ENCODE measurements at places on chromosomes 2 and 18.

DNA sequence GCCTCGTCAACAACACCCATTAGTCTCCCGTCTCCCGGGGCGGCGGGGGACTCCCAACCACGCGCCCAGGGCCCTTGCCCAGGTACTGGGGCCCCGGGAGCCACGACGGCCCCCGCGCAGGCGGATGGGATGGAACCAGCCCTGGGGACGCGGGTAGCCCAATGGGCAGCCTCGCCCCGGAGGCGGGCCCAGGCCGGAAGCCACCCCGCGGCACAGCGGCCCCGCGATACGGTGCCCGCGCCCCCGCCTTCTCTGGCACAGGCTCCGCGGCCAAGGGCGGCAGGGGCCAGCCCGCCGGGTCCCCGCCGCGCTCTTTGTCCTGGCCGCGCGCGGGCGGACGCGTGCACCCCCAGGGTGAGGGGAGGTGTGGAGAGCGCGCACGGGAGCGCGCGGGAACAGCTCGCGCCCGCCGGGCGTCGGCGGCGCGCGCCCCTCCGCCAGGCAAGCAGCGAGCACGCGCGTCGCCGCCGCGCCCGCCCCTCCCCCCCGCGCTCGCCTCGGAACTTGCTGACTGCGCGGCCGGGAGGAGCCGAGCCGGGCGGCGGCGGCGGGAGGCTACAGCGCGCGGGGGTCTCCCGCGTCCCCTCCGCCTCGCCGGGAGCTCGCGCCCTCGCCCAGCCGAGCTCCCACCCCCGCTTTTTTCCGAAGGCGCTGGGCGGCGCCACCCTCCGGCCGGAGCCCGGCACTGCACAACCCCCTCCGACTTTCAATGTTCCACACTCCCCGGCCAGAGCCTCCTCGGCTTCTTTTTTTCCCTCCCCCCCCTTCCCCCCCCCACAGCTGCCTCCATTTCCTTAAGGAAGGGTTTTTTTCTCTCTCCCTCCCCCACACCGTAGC lies at the start of gene UBE2E3:
Gene UBE2E3 (plus strand): TSS at position 500 of the 837 bp plus-strand sequence. CDS start 1,438 bp downstream, outside the sequence.
- DNase-seq, result peak; percentile 68

GRCh38 chr18:70279470-70279869 lies 9.4 kb upstream of the SOCS6 start:
- DNase-seq, result no peak

DNA sequence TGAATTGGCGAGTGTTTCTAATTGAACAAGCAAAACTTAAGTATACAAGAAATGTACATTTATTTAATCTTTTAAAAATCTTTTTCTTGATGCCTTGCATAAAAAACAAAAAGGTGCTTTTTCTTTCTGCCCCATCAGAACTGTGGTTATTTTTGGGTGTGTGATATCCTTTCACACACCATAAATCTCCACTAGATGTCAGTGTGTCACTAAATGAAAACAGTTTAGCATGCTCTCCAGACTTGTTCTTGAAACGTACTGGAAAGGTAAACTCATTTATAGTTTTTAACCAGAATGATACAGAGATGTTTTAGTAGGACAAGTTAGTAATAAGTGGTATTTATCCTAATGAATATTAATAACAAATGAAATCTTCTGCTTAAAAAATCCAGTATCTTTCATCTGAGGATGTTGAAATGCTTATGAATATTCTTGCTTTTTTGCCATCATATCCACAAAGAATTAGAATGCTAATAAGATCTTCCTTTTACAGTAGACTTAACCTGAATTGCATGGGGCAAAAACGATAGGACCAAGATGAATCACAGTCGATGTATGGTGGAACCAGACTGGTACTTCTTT lies 96.8 kb downstream of the UBE2E3 start:
- no peak for DNase-seq

- no peak for DNase-seq
Observed at GRCh38 chr2:5946225-5947115, 254.3 kb downstream of the SOX11 start.

DNA sequence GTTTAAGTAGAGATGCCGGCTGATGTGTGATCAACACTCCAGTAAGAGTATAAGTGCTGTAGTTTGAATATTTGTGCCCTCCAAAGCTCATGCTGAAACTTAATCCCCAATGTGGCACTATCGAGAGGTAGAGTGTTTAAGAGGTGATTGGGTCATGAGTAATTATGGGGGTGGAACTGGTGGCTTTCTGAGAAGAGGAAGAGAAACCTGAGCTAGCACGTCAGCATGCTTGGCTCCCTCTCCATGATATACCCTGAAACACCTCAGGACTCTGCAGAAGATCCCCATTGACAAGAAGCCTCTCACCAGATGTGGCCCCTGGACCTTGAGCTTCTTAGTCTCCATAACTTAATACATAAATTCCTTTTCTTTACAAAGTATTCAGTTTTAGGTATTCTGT lies 584.8 kb downstream of the TSN start:
- no peak for DNase-seq

DNA sequence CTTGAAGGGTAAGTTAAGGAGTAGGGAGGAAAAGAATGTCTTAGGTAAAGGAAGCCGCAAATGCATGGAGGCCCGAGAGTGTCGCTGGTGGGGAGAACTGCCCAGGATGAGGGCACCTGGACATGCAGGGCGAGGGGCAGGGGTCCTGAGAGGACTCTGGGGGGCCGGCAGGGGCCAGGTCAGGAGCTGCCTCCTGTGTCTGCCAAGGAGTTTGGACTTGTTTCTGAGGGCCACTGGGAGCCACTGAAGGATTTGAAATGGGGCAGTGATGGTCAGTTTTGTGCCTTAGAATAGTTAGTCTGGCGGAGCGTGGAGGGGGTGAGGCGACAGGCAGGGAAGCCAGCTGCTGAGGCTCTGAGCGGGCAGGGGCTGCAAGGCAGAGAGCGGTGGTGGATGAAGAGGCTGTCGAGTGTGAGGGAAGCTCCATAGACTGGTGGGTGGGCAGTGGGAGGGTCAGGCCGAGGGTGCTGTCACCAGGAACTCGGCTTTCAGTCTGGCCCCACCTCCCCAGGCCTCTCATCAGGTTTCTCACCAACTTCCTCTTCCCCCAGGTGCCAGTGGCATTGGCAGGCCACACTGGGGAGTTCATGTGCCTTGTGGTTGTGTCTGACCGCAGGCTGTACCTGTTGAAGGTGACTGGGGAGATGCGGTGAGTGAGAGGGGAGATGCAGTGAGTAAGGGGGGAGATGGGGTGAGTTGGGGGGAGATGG lies 14.7 kb upstream of the SLC4A3 start:
- DNase-seq, result no peak

DNA sequence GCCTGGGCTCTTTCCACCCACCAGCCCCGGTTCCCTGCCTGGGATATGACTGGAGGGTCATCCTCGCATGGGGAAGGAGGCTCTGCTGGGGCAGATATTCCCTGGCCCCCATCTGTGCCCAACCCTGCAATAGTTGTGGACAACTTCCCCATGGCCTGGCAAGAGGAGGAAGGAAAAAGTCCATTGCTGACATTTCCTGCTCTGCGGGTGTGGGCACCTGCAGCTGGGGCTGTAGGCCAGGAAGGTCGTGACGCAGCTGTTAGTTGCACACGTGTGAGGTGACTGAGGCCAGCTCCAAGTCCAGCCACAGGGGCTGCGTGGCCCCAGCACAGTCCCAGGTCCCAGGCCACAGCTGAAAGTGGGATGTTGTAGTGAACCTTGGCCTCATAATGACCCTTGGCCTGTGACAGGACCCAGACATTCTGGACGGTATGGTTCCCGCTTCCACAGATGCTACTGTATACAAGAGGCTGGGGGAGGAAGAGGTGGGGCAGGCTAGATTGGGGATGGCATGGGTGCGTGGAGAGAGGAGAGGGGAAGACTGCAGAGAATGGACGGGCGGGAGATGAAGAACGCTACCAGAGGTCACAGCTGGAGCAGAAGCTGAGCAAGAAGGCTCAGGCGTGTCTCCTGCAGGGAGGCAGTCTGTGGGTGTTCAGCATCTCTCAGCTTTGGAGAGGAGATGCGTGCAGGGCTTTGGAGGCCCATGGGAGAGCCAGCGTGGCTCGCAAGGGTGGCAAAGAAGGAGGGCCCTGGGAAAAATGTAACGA lies 22.1 kb downstream of the OTOF start:
- DNase-seq, result no peak

GRCh38 chr18:71018816-71019215 lies 730.0 kb downstream of the SOCS6 start:
- no peak for DNase-seq

- no peak for DNase-seq
Observed at GRCh38 chr2:220114443-220114842, 487.0 kb downstream of the SLC4A3 start.

- no peak for DNase-seq
Observed at GRCh38 chr2:108978709-108979111, 10.3 kb downstream of the EDAR start.

GRCh38 chr2:162245061-162245460 lies 1.8 kb upstream of the FAP start:
- no peak for DNase-seq

- no peak for DNase-seq
Observed at GRCh38 chr2:9830685-9831410, 12.4 kb upstream of the TAF1B start.

GRCh38 chr2:64695721-64696261 lies 42.1 kb upstream of the SERTAD2 start:
- DNase-seq, result no peak

- DNase-seq, result no peak
Observed at GRCh38 chr2:196213252-196213980, 42.0 kb upstream of the STK17B start.

DNA sequence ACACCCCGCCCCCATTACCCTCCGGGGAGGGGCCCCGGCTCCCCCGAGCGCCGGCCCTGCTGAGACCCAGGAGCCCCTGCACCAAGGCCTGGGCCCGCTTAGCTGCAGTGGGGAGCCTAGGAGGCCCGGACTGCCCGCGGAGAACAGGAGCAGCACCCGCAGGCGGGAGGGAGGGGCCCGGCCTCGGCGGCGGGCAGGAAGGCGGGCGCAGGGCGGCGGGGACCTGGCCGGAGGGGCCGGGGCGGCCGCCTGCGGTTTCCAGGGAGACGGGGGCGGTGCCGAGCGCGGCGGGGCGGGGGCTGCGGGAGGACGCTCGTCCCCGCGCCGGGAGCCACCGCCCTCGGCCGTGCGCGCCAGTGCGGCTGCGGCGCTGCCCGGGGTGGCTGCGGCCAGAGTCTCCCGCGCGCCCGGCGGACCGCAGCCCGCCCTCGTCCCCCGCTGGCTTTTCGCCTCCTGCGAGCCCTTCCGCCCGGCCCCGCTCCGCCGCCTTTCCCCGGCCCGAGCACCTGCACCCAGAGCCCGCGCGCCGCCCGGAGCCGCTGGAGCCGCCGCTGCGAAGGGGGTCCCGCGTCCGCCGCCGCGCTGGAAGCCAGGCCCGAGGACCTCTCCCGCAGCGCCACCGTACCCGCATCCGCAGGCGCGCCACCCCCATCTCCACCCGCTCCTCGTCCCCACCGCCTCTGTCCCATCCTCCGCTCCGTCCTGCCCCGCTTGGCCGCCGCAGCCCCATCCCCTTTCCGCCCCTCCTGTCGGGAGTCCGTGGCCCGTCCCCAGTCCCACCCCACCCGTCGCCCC lies 17.2 kb downstream of the GPC1 start:
- no peak for DNase-seq

DNA sequence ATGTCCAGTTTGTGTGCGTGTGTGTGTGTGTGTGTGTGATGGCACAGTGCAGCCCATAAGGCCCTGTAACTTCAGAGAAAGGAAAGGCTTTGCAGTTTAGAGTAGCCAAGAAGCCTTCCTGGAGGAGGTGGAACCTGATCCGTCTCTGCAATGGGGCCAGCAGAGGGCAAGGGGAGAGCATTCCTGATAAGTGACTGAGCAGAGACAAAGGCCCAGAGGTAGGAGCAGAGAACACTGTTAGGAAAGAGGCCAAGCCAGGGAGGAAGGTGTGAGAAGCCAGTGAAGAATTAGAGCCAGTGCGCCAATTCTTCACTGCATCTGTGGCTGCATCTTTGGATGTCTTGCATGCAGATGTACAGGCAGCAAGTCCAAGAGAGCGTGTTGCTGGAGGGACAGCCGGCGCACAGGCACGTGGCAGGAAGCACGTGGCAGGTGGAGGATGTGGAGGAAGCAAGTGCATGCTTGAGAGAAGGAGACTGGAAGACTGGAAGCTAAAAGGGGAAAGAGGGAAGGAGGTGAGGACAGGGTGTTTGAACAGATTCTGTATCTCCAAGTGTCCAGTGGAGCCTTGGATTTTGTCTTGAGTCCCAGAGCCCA lies 196.3 kb downstream of the CTIF start:
- DNase-seq, result no peak

DNA sequence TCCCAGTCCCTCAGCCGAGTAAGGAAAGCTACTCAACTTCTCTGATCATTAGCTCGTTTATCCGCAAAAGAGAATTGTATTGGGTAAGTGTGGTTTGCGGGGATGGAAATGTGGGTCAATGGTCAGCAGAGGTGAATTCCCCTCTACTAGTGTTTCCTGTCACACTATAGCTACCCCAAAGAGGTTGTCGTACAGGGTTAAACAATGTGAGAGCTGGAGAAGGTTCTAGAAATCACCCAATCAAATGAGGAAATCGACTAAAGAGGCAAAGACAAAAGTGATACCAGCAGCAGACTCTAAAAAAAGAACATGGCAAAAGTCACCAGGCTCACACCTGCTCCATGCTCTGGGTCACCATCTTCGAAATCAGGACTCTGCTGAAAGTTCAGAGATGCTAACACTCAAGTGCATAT lies 144.7 kb upstream of the ITGA4 start:
- no peak for DNase-seq

DNA sequence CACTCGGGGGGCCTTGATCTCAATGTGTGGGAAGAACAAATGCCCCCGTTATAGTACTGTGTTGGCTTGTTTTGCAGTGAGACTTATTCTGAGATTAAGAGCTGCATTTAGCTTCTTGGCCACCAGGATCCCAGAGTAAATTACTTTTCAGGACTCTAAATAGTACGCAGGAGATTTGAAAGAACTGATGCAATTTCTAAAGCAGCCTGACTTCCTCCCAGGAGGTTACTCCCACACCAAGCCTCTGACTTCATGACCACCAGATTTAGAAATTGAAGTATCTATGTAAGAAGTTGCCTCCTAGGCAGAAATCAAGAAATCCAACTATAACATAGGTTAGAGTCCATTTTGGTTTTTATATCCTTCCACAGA lies 67.0 kb downstream of the FEZ2 start:
- no peak for DNase-seq

GRCh38 chr18:13120255-13120654 lies 98.3 kb upstream of the LDLRAD4 start:
- DNase-seq, result no peak

- DNase-seq, result no peak
Observed at GRCh38 chr2:15989559-15989958, 49.2 kb downstream of the MYCN start.

GRCh38 chr18:13247506-13247905 lies 28.9 kb downstream of the LDLRAD4 start:
- DNase-seq, result no peak

DNA sequence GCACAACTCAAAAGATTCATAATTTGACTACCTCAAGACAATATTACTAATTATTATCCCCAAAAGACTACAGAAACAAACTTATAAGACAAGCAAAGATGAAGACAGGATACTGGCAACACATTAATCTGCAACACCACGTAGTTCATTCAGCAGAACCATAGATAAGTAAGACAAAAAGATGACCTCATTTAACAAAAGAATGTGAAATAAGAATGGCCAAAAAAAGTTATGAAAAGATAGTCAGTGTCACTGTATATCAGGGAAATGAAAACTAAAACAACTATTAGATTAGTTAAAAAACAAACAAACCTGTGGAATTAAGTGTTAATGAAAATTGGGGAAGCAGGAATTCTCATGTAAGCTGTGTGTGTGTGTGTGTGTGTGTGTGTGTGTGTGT lies 19.4 kb downstream of the PSMD14 start:
- DNase-seq, result no peak

GRCh38 chr2:150228936-150229335 lies 258.5 kb downstream of the RND3 start:
- no peak for DNase-seq

- no peak for DNase-seq
Observed at GRCh38 chr2:133843091-133843490, 274.8 kb upstream of the NCKAP5 start.

- no peak for DNase-seq
Observed at GRCh38 chr2:13003500-13003899, 286.8 kb downstream of the TRIB2 start.
